Endothelial cell of umbilical vein (primary cell): ENCODE measurements at places on chromosomes 5 and 9. TPM values are rescaled to one million over a fixed set of nuclear protein-coding genes. Genes with fewer than 3 reads are reported as not detected.

Gene ENTREP1
- total RNA-seq: 5.0 and 7.1 TPM in 2 replicates

Gene TRIM41
- 17.3 and 19.9 TPM in 2 replicates for total RNA-seq

Gene ABL1
- total RNA-seq: 79.2 and 87.1 TPM in 2 replicates

Gene PCDHGB1
- 0.58 and 0.62 TPM in 2 replicates for total RNA-seq

Gene OR13C5
- total RNA-seq: not detected in 2 replicates

Gene FABP6
- total RNA-seq: not detected in 2 replicates

Gene AGXT2
- not detected in 2 replicates for total RNA-seq

Gene BTNL9
- 0.13 TPM in 1 of 2 replicates, not detected in the other for total RNA-seq

Gene SNAPC3
- total RNA-seq: 30.9 and 32.6 TPM in 2 replicates

Gene CCDC180
- 2.5 and 4.5 TPM in 2 replicates for total RNA-seq

Gene SLC44A1
- total RNA-seq: 35.3 and 37.7 TPM in 2 replicates

Gene SLC45A2
- not detected in 2 replicates for total RNA-seq

Gene SREK1IP1
- 17.8 and 23.5 TPM in 2 replicates for total RNA-seq

Gene ARPC5L
- 67.7 and 68.1 TPM in 2 replicates for total RNA-seq

Gene SV2C
- 0.07 TPM in 1 of 2 replicates, not detected in the other for total RNA-seq

Gene PKN3
- total RNA-seq: 39.3 and 40.4 TPM in 2 replicates

Gene ARL10
- total RNA-seq: 16.5 and 20.7 TPM in 2 replicates

Gene MYMK
- total RNA-seq: not detected in 2 replicates

Gene LAMC3
- 0.12 and 0.38 TPM in 2 replicates for total RNA-seq

Gene SPINK6
- not detected in 2 replicates for total RNA-seq

Gene DRD1
- total RNA-seq: not detected in 2 replicates

Gene PPWD1
- 40.9 and 41.9 TPM in 2 replicates for total RNA-seq

Gene SIMC1
- 16.2 and 16.4 TPM in 2 replicates for total RNA-seq

Gene SLC1A1
- total RNA-seq: 6.5 and 8.3 TPM in 2 replicates

Gene SLCO6A1
- total RNA-seq: not detected in 2 replicates

Gene BHMT2
- 0.71 and 0.76 TPM in 2 replicates for total RNA-seq

Gene SH3RF2
- 0.84 and 0.90 TPM in 2 replicates for total RNA-seq

Gene TAF11L6
- total RNA-seq: not detected in 2 replicates

Gene GDF9
- 0.32 TPM in 1 of 2 replicates, not detected in the other for total RNA-seq

Gene SEMA5A
- 0.04 TPM in 1 of 2 replicates, not detected in the other for total RNA-seq

Gene HEMGN
- not detected in 2 replicates for total RNA-seq

Gene NOXA1
- 0.91 and 1.3 TPM in 2 replicates for total RNA-seq

Gene ZFP62
- 14.6 and 19.7 TPM in 2 replicates for total RNA-seq

Gene ZNF366
- total RNA-seq: 4.1 and 4.6 TPM in 2 replicates

Gene HMGCR
- total RNA-seq: 104 and 128 TPM in 2 replicates

Gene FGF18
- 0.27 TPM in 1 of 2 replicates, not detected in the other for total RNA-seq

Gene ARHGEF28
- 108 and 116 TPM in 2 replicates for total RNA-seq

Gene ANKRD31
- not detected in 2 replicates for total RNA-seq
